Right lung (tissue), 10 donors: ENCODE measurements at places on chromosomes 12 and 14. TPM values are rescaled to one million over a fixed set of nuclear protein-coding genes. Genes with fewer than 3 reads are reported as not detected.

KLHL33 gene
- 0.26 TPM for polyA plus RNA-seq

SFSWAP gene
- polyA plus RNA-seq: 45.5 TPM

DNA sequence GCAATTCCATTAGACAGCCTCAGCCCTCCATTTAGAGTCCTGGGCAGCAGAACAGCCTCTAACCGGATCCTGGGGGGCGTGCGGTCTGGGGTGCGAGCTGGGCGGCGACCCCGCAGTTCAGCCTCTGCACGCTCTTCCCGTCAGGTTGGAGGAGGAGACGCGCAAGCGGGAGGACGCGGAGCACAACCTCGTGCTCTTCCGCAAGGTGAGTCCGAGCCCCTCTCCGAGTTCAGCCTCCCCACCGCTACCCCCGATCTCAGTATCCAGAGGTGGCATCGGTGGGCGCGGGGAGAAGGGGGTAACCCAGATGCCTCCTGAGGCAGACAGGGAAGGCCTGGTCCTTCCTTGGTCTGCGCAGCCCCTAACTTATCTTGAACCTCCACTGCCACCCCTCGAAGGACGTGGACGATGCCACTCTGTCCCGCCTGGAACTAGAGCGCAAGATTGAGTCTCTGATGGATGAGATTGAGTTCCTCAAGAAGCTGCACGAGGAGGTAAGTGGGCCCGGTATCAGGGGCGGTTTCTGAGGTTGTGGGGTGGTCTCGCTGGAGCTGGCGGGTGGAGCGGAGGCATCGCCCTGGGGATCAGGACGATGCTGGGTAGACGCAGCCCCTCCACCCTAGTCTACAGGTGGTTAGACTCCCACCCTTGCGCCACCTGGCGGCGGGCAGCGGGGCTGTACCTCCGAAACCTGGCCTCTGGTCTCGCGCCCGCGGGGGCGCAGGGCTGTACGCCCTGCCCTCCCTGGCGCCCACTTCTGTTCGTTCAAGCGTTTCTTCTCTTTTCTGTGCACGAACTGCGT, 1.3 kb downstream of the PRPH start:
- no peak for DNase-seq

- no peak for DNase-seq
These were observed 443.6 kb upstream of the SYT1 start for GRCh38 chr12:78420991-78421390.

DNA sequence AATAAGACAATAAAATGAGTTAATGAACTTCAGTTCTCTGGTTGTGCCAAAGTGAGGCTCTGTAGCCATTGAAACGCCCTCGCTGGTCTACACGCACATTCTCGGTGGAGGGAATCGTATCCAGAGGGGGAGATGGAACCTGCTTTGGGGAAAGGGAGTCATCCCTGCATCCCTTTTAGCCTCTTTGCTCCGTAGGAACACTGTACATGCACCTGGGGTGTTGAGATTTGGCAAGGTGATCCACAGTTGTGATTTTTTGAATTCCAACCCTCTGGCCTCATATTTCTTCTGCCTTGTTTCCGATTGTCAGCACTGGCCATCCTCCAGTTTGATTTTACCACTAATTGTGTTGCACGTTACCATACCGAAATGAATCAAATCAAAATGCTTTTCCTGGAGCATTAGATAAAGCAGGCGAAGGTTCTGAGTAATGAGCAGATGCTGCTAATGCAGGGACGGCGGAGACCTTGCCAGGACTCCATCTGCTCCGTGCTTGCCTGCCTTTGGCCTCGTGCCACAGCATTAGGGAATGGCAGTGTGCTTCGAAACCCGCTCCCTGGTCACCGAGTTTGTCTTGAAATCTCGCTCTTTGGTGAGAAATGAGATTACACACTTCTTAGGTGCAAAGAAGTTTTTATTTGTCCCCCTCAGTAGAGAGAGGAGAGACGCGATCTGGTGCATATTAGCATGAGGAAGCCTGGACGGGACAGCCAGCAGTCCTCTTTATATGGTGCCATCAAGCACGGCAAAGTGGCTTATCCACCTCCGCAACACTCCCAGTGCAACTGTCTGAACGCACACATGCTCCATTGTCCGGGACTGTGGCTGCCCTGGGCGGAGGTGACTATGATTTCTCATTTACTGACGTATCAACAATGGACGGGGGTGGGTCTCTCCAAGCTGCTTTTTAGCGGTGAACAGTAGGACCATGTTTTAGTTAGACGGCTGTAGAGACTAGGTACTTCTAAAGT, 59.1 kb downstream of the FBXW8 start:
- DNase-seq: no peak

DNA sequence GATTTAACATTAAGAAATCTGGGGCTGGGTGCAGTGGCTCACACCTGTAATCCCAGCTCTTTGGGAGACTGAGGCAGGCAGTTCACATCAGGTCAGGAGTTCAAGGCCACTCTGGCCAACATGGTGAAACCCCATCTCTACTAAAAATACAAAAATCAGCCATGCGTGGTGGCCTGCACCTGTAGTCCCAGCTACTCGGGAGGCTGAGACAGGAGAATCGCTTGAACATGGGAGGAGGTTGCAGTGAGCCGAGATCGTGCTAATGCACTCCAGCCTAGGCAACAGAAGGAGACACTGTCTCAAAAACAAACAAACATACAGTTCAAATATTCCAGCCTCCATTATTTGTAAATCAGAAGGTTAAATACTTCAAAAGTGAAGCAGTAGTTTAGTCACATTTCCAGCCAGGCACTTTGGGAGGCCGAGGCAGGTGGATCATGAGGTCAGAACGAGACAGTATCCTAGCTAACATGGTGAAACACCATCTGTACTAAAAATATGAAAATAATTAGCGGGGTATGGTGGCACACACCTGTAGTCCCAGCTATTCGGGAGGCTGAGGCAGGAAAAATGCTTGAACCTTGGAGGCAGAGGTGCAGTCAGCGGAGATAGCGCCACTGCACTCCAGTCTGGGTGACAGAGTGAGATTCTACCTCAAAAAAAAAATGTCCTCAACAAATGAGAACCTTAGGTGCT, 30.3 kb downstream of the HNRNPC start:
- DNase-seq: no peak

DNA sequence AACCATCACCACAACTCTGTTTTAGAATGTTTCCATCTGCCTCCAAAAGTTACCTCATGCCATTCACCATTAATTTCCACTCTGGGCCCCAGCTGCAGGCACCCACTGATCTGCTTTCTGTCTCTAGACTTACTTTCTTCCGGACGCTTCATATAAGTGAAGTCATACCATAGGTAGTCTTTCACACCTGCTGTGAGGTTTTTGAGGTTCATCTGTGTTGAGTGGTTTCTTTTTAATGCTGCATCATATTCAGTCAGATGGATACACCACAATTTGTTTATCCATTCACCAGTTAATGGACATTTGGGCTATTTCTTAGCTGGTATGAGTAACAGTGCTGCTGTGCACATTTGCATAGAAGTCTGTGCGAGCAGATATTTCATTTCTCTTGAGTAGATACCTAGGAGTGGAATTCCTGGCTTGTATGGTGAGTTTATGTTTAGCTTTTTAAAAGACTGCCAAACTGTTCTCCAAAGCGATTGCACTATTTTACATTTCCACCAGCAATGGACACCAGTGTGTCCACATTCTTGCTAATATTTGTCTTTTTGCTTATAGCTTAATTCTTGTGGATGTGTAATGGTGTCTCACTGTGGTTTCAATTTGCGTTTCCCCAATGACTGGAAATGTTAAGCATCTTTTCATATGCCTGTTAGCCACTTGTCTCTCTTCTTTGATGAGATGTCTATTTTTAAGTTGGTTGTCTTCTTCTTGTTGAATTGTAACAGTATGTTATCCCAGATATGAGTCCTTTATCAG, 48.3 kb downstream of the ZFYVE21 start:
- no peak for DNase-seq

- no peak for DNase-seq
These were observed 14.9 kb upstream of the FKBP11 start for GRCh38 chr12:48940181-48940580.

DNA sequence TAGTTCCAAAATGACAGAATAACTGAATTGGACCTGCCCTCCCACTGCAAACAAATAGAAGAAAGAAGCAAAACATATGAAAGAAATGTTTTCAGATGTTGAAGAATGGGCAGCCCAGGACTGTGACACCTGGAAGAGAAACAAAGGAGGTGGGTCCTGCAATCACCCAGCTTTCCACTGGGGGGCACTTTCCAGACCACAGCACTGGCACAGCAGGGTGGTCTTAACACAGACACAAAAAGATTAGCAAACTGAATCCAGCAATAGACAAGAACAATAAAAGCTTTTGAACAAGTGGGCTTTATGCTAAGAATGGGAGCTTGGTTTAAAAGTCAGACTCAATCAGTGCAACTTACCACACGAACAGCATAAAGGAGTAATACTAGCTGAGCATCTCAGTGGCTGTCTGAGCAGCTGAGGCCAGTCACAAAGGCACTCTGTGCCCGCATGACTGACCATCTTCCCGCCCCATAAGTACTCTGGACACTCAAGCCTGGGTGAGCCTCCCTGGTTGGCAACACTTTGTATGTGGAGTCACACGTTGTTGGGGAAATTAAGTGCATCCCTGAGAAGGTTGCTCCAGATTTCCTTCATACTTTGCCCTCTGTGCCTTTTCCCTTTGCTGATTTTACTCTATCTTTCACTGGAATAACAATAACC, 27.7 kb downstream of the JKAMP start:
- DNase-seq: no peak
